ENCODE measurements at places on chromosomes 11 and 22.

- no peak for DNase-seq
These were observed 13.4 kb upstream of the TPCN2 start for GRCh38 chr11:69035150-69035945.

GRCh38 chr11:128155590-128155989 is 431.8 kb downstream of the ETS1 start:
- DNase-seq, result no peak

GRCh38 chr11:35654711-35655110 is 7.9 kb upstream of the TRIM44 start:
- no peak for DNase-seq

- no peak for DNase-seq
These were observed 40.6 kb downstream of the CD44 start for GRCh38 chr11:35179466-35180135.

GRCh38 chr11:61782299-61782698 is 10.1 kb downstream of the TMEM258 start:
- DNase-seq, result no peak

- peak; percentile 62 for DNase-seq
These were observed 56.9 kb upstream of the PRSS23 start for GRCh38 chr11:86743223-86744118.

GRCh38 chr11:65613091-65613928 is 711 bp downstream of the MAP3K11 start:
- DNase-seq, result no peak
